Sigmoid colon (tissue), 7 donors: ENCODE measurements at places on chromosomes 13 and 19. TPM values are rescaled to one million over a fixed set of nuclear protein-coding genes. Genes with fewer than 3 reads are reported as not detected.
A peak's percentile ranks its signal among the peaks of the same experiment; 100 is the strongest.

CPAMD8 gene
- 5.6 TPM for total RNA-seq

INSL3 gene
- total RNA-seq = not detected

ZNF180 gene
- 19.5 TPM for total RNA-seq

GSX1 gene
- not detected for total RNA-seq

GRCh38 chr13:101325423-101325822, 90.9 kb downstream of the NALCN start:
- H3K36me3 ChIP-seq = no peaks in the 10 kb centered on the region
- H3K27me3 ChIP-seq = no peaks in the 10 kb centered on the region
- H3K4me1 ChIP-seq = no peaks in the 10 kb centered on the region
- no peak overlapping the region for H3K4me3 ChIP-seq
- no peak overlapping the region for H3K27ac ChIP-seq

GRCh38 chr13:79423801-79424642, 18.0 kb upstream of the RBM26 start:
- H3K4me1 ChIP-seq = no peaks in the 10 kb centered on the region
- no peaks in the 10 kb centered on the region for H3K27me3 ChIP-seq
- H3K36me3 ChIP-seq = no peaks in the 10 kb centered on the region
- no peak overlapping the region for H3K27ac ChIP-seq
- no peak overlapping the region for H3K4me3 ChIP-seq

DNA sequence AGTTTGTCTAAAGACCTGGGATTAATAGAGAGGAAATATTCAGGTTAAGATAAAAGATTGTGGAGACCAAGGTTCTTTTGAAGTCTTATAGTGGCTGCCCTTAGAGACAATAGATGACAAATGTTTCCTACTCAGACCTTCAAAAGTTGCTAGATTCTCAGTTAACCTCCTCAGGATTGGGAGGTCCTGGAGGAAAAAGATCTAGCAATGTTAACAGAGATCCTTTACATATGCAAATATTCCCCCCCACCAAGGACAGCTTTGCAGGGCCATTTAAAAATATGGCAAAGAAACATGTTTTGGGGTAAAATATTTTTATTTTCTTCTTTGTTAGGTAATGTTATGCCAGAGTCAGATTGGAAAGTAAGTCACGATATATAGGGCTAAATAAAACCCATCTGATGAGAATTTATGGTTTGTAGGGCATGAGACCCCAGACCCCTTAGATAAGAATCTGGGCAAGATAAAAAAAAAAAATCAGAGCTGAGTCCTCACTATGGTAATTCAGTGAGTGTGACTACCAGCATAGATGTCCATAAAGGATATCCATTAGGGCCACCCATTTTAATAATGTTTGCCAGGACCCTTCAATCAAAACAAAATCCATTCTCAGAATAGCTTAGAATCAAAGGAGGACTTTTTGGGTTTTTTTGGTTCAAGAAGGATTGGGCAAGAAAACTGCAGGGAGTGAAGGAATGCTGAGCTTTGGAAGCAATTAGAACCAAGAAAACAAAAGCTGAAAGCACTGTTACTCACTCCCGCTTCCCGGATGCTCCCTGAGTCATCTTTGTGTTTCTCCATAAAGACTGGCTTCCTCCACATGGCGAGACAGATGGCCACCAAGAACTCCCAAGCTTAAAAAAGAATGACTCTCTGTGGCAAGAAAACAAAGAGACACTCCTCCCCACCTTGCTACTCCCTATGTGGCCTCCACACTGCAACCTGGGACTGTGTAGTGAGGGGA, 28.2 kb downstream of the VSTM1 start:
- H3K4me1 ChIP-seq = no peaks in the 10 kb centered on the region
- H3K27me3 ChIP-seq = no peaks in the 10 kb centered on the region
- H3K36me3 ChIP-seq = no peaks in the 10 kb centered on the region
- no peak for DNase-seq

GRCh38 chr13:107373551-107373950, 805.6 kb upstream of the ARGLU1 start:
- H3K27ac ChIP-seq = no peak overlapping the region
- no peaks in the 10 kb centered on the region for H3K4me1 ChIP-seq
- H3K27me3 ChIP-seq = no peaks in the 10 kb centered on the region
- DNase-seq = no peak
- no peak overlapping the region for H3K4me3 ChIP-seq

- H3K27me3 ChIP-seq = no peaks in the 10 kb centered on the region
- no peak overlapping the region for H3K4me3 ChIP-seq
- H3K27ac ChIP-seq = no peak overlapping the region
- no peak for DNase-seq
- no peaks in the 10 kb centered on the region for H3K36me3 ChIP-seq
Measured at GRCh38 chr19:14672188-14672872, 2.3 kb downstream of the ADGRE3 start.

GRCh38 chr13:98413796-98414195, 163.1 kb downstream of the STK24 start:
- no peak overlapping the region for H3K27ac ChIP-seq
- H3K36me3 ChIP-seq = peaks cover 9% of the 10 kb centered on the region
- H3K27me3 ChIP-seq = no peaks in the 10 kb centered on the region
- H3K4me3 ChIP-seq = no peak overlapping the region

- H3K4me3 ChIP-seq = no peak overlapping the region
- no peaks in the 10 kb centered on the region for H3K27me3 ChIP-seq
- peak; percentile 26 for DNase-seq
- no peaks in the 10 kb centered on the region for H3K36me3 ChIP-seq
Measured at GRCh38 chr13:112723771-112724170, 33.9 kb downstream of the ATP11A start.

- H3K27ac ChIP-seq = no peak overlapping the region
- no peaks in the 10 kb centered on the region for H3K36me3 ChIP-seq
Measured at GRCh38 chr19:42683917-42684513, 56.3 kb downstream of the PSG3 start.

- H3K4me1 ChIP-seq = no peaks in the 10 kb centered on the region
- no peak for DNase-seq
- H3K27me3 ChIP-seq = peaks cover 12% of the 10 kb centered on the region
- no peak overlapping the region for H3K4me3 ChIP-seq
- H3K27ac ChIP-seq = no peak overlapping the region
Measured at GRCh38 chr13:25046985-25047511, 48.9 kb upstream of the PABPC3 start.

- H3K27me3 ChIP-seq = no peaks in the 10 kb centered on the region
- H3K4me3 ChIP-seq = no peak overlapping the region
- DNase-seq = no peak
- no peaks in the 10 kb centered on the region for H3K36me3 ChIP-seq
Measured at GRCh38 chr13:48533961-48534600, 1.2 kb upstream of the RCBTB2 start.

GRCh38 chr13:28536371-28536770, 41.4 kb upstream of the FLT1 start:
- peaks cover 15% of the 10 kb centered on the region for H3K4me1 ChIP-seq
- no peaks in the 10 kb centered on the region for H3K36me3 ChIP-seq
- no peak overlapping the region for H3K4me3 ChIP-seq
- no peak overlapping the region for H3K27ac ChIP-seq
- peaks cover 34% of the 10 kb centered on the region for H3K27me3 ChIP-seq
- no peak for DNase-seq

GRCh38 chr13:51357928-51358595, 18.6 kb downstream of the SERPINE3 start:
- DNase-seq = no peak
- H3K27ac ChIP-seq = no peak overlapping the region
- no peaks in the 10 kb centered on the region for H3K27me3 ChIP-seq
- no peak overlapping the region for H3K4me3 ChIP-seq
- H3K36me3 ChIP-seq = no peaks in the 10 kb centered on the region

- DNase-seq = no peak
- H3K4me3 ChIP-seq = no peak overlapping the region
- H3K27ac ChIP-seq = peak overlapping the region; percentile 57
- H3K36me3 ChIP-seq = no peaks in the 10 kb centered on the region
- no peaks in the 10 kb centered on the region for H3K27me3 ChIP-seq
Measured at GRCh38 chr19:38544569-38545315, 73.0 kb downstream of the MAP4K1 start.
